ENCODE measurements at places on chromosomes 1 and 21. TPM values are rescaled to one million over a fixed set of nuclear protein-coding genes. Genes with fewer than 3 reads are reported as not detected.

Gene PDZK1
- not detected for total RNA-seq

Gene ICOSLG
- 1.6 TPM for total RNA-seq

Gene PGLYRP4
- total RNA-seq: 0.07 TPM

Gene HES4
- total RNA-seq: 184 TPM

DNA sequence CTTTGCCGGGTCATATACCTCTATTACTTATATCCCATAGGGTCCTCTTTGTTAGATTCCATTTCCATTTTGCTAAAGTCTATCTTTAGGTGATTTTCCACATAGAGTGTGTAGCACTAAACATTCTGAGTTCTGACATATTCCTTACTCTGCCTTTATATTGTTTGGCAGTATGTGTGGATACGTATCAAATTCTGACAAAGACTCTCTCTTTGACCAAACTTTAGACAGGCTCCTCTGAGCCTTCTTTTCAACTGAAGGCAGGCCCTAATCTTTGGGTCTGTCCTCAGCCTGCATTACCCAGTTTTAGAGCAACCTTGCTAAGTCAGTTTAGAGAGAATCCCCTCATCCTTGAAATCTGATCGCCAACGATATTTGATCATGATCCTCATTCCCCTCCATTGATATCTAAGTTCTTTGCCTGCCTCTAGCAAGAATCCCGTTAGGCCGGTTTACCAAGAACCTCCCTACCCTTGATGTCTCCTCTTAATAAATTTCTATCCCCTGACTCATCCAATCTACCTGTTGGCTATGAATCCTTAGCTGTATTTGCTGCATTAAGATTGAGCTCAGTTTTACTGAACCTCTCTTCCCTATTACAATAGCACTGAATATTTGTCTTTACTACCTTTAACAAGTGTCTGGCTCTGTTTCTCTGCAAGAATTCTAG, 10.4 kb upstream of the PPT1 start:
- peak; percentile 10 for DNase-seq

GRCh38 chr1:61732726-61733125, 7.8 kb upstream of the TM2D1 start:
- no peak for DNase-seq

- DNase-seq: no peak
Observed at GRCh38 chr1:115624859-115625258, 16.9 kb upstream of the VANGL1 start.

- DNase-seq: no peak
Observed at GRCh38 chr1:200795156-200795555, 56.5 kb downstream of the CAMSAP2 start.

DNA sequence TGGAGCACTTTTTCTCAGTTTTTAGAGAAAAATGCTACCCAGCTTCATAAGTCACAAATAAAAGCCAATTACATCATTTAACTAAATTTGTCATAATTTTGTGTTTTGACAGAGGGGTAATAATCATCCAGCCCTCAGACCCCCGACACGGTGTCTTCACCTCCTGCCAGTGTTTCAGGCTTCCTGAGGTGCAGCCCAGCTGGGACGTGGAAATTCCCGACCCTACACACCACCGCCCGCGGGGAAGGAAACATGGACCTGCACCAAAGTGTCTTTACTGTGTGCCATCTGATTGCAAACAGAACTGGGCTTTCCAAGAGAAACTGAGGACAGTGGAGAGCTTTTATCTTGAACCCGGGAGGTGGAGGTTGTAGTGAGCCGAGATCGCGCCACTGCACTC, 7.7 kb upstream of the INAVA start:
- no peak for DNase-seq

Data from kidney epithelial cell (primary cell).